ENCODE measurements at places on chromosomes 12 and 14.

DNA sequence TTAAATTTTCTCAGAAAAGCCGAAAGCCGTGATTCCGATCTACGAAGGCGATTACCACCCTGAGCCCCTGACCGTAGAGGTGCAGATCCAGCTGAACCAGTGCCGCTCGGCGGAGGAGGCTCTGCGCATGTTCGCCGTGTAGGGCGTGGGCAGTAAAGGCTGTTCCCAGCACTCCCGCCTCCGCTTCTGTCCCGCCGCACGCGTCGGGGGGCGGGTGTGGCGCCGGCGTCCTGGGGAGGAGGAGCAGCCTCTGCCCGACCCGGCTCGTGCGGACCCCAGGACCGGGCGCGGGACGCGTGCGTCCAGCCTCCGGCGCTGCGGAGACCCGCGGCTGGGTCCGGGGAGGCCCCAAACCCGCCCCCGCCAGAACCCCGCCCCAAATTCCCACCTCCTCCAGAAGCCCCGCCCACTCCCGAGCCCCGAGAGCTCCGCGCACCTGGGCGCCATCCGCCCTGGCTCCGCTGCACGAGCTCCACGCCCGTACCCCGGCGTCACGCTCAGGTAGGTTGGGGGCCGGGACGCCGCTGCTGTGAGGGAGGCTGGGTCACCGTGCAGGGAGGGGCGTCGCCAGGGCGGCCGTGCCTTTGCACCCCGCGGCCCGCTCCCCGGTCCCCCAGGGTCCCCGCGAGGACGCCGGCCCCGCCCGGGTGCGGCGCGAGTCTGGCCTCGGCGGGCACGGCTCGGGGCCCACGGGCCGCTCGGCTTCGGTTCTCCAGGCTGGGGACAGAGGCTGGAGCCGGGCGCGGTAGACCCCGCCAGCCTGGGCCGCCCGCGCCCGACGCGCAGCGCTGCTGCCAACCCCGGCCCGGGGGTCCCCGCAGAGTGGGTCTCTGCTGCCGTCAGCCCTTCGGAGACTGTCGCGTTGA, at the start of gene B3GNT4:
TSS of gene B3GNT4 (plus strand) at position 409 of the 866 bp plus-strand sequence. CDS start 910 bp downstream, outside the sequence.
- peak; percentile 24 for DNase-seq

GRCh38 chr12:124506145-124506831, 61.1 kb downstream of the NCOR2 start:
- no peak for DNase-seq

DNA sequence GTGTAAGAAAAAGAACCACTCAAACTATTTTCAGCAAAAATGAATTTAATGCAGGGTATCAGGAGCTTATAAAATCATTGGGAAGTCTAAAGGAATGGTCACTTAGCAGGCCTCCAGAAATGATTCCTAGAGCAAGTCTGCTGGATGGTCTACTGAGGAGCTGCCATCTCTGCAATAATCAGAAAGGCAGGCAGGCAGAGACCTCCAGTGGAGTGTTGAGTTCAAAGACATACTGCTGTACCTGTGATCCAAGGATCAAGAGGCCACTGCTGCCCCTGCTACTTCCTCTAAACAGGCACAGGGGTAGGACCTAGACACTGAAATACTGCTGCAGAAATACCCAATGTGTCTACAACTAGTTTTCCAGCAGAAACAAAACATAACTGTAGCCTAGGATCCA, 14.5 kb upstream of the KICS2 start:
- DNase-seq, result peak; percentile 6

DNA sequence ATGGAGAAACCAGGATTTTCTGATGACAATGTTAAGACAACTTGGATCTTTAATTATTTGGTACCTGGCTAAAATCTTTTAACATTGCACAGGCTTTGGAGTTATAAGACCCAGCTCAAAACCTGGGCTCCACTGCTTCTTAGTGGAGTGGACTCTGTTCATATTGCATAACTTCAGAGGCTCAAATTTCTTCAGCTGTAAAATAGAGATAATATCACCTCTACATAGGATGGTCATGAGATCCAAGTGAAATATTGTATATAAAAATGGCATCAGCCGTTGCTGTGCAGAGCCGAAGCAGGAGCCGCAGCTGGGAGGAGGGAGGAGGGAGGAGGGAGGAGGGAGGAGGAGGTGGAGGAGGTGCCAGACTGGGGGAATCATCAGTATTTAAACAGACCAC, 10.5 kb downstream of the NPC2 start:
- no peak for DNase-seq

GRCh38 chr12:49051373-49051764, 9.2 kb downstream of the KMT2D start:
- no peak for DNase-seq

GRCh38 chr14:69059658-69060623, 80.8 kb upstream of the ACTN1 start:
- peak; percentile 99 for DNase-seq

GRCh38 chr14:68710776-68711175, 82.1 kb downstream of the ZFP36L1 start:
- DNase-seq, result no peak

DNA sequence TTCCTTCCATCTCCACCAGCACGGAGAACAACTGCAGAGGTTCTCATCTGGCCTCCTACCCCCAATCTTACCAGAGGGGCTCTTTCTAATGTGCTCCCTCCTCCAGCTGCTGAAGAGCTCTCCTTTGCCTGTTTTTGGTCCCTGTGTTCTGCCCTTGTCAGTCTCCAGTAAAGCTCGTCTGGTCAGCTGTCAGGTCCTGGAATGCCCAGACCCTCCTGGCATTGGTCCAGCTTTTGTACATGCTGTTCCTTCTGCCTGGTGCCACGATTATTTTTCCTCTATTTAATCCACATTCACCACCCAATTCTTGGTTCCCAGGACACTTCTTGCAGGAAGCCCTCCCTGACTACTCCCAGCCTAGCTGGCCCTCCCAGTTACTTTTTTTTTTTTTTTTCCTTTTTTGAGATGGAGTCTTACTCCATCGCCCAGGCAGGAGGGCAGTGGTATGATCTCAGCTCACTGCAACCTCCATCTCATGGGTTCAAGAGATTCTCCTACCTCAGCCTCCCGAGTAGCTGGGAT, 6.5 kb downstream of the SLC8B1 start:
- DNase-seq, result no peak

GRCh38 chr14:45976001-45976400, 675.6 kb downstream of the RPL10L start:
- no peak for DNase-seq

DNA sequence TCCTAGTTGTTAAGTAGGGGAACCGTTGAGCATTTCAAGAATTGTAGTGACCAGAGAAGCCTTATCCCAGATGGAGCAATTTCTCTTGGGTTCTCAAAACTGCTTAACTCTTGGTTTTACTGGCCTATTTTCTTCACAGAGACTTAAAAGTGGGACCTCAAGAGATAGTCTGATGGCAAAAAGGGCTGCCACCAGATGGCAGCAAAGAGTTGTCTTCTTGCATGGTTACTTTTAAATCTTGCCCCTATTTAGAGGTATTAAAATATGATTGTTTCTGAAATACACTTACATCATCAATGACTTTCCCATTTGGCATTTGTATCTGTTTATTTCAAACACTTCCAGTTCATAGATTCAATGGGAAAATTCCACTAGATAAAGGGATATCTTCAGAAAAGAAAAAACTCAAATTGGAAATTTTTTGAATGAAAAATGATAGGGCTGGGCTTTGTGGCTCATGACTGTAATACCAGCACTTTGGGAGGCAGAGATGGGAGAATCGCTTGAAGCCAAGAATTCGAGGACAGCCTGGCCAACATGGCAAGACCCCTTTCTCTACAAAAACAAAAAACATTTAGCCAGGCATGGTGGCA, 69.9 kb upstream of the CNTN1 start:
- peak; percentile 47 for DNase-seq

DNA sequence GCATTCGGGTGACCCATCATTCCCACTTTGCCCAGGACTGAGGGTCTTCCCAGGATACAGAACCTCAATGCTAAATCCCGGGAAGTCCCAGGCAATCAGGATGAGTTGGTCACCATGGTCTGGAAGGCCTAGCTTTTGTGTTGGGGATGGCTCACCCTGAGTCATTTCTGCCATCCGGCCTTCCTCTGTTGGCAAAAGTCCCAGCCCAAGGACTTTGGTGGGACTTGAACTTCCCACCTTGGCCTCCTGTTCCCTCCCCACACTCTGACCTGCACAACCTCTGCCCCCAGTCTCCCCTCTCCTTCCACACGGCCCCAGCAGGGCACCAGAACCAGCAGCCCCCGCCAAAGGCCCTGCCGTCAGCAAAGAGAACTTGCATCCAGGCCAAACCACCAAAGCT, 24.6 kb upstream of the NCOR2 start:
- DNase-seq, result peak; percentile 39

- DNase-seq, result no peak
These were observed 77.7 kb downstream of the PPP2R5C start for GRCh38 chr14:101839236-101839635.

- DNase-seq, result no peak
These were observed 98.0 kb downstream of the SAMD4A start for GRCh38 chr14:54664961-54665360.

- peak; percentile 97 for DNase-seq
These were observed 111.2 kb upstream of the TMCC3 start for GRCh38 chr12:94761559-94761958.

GRCh38 chr14:55088356-55088755, 36.9 kb downstream of the MAPK1IP1L start:
- DNase-seq, result no peak

DNA sequence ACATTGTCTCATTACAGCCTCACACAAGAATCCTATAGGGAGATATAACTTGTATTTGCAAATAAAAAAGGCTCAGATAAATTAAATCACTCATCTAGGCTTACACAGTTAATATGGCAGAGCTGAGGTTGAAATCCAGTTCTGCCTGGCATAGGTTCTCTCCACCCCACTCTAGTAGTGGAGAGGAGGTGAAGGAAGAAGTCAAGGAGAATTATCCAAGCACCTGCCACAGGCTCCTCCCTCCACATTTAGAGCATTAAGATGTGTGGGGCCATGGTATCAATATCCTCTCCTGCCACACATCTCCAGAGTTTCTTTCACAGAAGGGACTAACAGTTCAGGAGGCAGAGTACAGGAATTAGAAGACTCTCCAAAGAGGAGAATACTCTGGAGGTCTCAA, 22.5 kb upstream of the STAC3 start:
- DNase-seq, result no peak

DNA sequence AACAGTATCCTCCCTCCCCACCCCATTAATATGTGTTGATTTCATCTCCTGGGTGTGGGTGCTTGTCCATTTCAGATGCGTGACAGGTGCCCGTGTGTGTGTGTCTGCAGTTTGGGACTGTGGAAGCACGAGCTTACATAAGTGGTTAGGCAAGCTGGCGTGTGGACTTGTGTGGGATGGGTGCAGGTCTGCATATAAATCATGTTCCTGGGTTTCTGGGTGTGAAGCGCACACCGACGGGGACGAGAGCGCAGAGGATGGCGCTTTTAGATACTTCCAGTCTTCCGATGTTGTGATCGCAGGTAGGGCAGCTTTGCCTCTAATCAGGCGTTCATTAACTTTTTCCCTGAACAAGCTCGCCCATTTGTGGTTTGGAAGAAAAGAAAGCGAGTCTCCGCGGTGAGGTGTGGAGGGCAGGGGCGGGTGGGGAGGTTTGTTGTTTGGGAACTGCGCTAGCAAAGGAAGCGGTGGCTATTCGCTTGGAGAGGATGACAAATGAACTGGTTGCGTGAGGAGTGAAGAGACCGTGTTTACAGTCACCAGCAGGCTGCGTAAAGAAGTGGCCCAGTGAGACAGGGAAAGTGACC, 865 bp downstream of the RGS6 start:
- no peak for DNase-seq

DNA sequence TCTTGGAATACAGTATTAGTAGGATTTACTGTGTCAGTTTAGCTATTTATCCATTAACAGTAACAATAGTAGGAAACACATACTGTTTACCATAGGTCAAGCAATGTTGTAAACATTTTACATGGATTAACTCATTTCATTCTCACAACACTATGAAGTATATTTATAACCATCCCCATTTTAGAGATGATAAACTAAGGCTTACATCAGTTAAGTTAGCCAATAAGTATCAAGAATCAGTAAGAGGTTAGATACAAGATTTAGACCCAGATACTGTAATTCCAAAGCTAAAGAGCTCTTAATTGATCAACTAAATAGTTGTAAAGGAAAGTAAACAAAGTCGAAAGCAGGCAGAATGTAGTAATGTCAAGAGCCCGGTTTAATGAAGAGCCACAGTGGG, 1.1 kb downstream of the SYNJ2BP start:
- no peak for DNase-seq
